ENCODE measurements at places on chromosomes 12 and 14.

DNA sequence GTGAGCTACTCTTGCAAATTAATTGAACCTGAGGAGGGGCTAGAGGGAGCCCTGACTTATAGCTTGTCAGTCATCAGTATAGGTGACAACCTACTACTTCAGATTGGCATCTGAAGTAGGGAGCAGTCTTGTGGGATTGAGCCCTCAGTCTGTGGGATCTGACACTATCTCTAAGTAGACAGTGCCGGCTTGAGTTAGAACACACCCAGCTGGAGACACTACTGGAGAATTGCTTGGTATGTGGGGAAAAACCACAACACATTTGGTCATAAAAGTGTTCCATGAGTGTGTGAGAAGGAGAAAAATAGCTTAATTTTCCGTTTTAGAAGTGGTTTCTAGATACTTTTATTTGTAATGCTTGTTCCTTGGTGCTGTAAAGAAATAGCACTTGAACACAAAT lies 30.5 kb upstream of the DDHD1 start:
- DNase-seq: no peak

GRCh38 chr12:32462908-32463307 lies 63.5 kb downstream of the FGD4 start:
- DNase-seq: no peak

GRCh38 chr12:9702255-9702654 lies 30.6 kb downstream of the CLECL1 start:
- no peak for DNase-seq

DNA sequence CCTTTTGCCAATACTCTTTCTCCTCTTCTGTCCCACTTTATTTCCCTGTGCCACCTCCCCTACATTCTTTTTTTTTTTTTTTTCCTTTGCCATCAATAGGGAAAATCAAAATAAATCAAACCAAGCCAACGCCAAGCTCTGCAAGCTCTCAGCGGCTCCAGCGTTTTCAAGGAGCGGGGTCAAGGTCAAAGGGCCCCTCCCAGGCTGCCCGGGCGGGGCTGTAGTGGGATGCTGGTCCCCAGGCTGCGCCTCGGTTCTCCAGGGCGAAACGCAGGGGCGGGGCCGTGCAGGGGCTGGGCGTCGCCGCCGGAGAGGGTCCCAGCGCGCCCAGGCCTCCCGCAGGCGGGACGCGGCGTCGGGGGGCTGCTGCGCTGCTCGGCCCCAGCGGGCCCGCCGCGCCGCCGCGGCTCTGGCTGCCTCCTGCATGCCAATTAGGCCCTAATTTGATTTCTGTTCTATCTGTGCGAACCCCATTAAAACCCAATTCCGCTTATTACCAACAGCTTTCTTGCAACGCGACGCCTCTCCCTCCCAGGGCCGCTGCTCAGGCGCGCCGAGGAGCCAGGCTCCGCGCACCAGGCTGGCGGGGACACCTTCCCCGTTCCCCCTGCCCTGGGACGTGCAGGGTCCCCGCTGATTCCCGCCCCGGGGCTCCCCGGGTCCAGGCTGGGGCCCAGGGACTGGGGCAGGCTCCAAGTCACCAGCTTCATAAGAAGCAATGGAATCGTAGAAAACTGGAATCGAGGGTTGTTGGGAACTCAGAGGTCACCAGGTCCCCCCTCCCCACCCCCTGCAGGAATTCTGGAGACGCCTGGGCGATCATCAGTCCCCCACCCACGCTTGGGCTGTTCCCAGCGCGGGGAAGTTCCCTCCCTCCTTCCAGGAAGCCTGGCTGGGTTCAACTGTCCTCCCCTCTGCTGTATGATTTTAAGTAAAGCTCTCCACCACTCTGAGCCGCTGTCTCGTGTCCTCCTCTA lies 50.7 kb upstream of the MAP1LC3B2 start:
- DNase-seq: no peak

GRCh38 chr12:112170971-112171596 lies 45.7 kb downstream of the TRAFD1 start:
- no peak for DNase-seq

GRCh38 chr12:78210894-78211302 lies 380.2 kb downstream of the NAV3 start:
- no peak for DNase-seq

Data from stimulated activated CD8-positive, alpha-beta memory T cell treated with anti-CD3 and anti-CD28 coated beads, Interleukin-7, amount 100 ng/mL, for 1 hour (primary cell).